Breast epithelium (tissue), 4 donors: ENCODE measurements at places on chromosomes 3 and 15. TPM values are rescaled to one million over a fixed set of nuclear protein-coding genes. Genes with fewer than 3 reads are reported as not detected.

PCLAF gene
- total RNA-seq = 0.59 TPM

SOX2 gene
- under 0.01 TPM for total RNA-seq

HMCES gene
- total RNA-seq = 32.3 TPM

EPB42 gene
- 0.29 TPM for total RNA-seq

ILDR1 gene
- total RNA-seq = 5.9 TPM

SGO1 gene
- not detected for total RNA-seq

FSD2 gene
- total RNA-seq = not detected

LINGO1 gene
- total RNA-seq = 1.2 TPM

DNA sequence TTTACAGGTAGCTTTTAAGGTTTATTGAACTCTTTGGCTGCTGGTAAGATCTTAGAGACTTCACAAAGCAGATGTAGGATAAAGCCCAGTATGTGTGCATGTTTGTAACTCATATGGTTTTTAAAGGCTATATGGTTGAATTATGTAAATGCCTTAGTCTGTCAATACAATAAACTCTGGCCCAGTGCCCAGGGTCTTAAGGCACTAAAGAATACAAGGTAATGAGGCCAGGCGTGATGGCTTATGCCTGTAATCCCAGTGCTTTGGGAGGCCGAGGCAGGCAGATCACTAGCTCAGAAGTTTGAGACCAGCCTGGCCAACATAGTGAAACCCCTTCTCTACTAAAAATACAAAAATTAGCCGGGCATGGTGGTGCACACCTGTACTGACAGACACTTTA is 170.3 kb upstream of the CGNL1 start:
- no peak overlapping the region for H3K27ac ChIP-seq
- H3K27me3 ChIP-seq = no peaks in the 10 kb centered on the region
- no peak overlapping the region for H3K4me3 ChIP-seq

DNA sequence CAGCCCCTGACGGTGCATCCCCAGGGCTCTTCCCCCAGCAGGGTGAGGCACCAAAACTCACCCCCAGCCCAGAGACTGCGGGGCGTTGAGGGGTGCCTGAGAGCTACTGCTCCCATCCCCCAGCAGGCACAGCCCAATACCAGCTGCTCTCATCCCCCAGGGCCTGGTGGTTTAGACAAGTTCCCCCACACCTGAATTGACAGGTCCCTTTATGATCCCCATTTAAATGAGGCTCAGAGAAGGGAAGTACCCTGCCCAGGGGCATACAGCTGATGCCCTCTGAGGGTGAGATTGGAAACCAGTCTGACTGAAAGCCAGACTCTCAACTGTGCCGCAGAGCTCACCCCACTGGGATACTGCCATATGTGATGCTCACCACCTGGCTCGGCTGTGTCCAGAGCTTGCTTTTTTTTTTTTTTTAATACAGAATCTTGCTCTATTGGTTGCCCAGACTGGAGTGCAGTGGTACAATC is 20.1 kb downstream of the DUSP7 start:
- H3K27ac ChIP-seq = no peak overlapping the region
- H3K36me3 ChIP-seq = no peaks in the 10 kb centered on the region
- DNase-seq = no peak
- peaks cover 12% of the 10 kb centered on the region for H3K4me1 ChIP-seq

DNA sequence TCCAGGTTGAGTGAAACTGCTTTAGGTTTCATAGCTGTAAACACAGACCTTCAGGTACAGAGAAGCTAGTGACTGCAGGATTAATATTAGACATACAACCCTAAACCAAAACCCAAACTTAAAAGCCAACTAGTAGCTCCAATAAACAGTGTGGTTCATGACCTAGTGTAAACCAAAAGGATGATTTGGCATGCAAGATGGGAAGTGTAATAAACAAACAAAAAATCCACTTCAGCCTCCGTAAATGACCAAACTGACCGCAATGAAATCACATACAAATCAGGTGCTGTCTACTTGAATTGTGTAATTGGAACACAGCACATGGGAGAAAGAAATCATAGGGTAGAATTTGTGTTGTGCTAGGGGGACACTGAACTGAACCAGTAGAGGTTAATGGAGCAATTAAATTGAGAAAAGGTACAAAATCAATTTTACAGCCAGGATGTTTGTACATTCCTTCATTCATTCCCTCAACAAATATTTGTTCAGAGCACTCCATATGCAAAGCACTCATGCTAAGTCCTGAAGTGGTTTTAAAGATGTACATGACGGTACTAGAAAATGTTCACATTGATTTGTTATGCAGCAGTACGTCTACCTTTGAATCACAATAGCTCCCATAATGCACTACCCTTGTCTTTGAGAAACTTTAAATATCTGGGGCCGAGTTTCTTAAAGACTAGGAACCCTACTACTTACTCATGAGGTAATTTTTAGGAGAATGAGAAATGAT is 21.4 kb upstream of the CHST2 start:
- H3K27ac ChIP-seq = no peak overlapping the region
- H3K27me3 ChIP-seq = no peaks in the 10 kb centered on the region
- DNase-seq = no peak
- no peak overlapping the region for H3K4me3 ChIP-seq

DNA sequence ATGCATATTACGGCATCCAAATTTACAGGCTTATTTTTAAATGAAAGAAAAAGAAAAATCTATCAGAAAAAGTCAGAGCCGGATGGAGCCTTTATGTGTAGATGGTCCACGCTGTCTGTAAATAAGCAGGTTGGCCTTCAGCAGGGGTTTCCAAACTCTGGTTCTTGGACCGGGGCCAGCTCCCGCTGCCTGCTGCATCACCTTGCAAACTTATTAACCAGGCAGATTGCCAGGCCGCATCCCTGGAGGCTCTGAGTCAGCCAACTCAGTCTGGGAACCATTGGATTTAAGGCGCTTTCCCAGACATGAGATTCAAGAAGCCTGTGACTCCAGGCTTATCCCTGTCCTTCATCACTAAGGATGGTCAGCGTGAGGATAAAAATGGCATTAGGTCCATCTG is 212.4 kb downstream of the OPA1 start:
- DNase-seq = peak; percentile 92
- no peaks in the 10 kb centered on the region for H3K27me3 ChIP-seq
- H3K27ac ChIP-seq = no peak overlapping the region
- H3K4me3 ChIP-seq = no peak overlapping the region
- no peaks in the 10 kb centered on the region for H3K4me1 ChIP-seq
- H3K36me3 ChIP-seq = no peaks in the 10 kb centered on the region

DNA sequence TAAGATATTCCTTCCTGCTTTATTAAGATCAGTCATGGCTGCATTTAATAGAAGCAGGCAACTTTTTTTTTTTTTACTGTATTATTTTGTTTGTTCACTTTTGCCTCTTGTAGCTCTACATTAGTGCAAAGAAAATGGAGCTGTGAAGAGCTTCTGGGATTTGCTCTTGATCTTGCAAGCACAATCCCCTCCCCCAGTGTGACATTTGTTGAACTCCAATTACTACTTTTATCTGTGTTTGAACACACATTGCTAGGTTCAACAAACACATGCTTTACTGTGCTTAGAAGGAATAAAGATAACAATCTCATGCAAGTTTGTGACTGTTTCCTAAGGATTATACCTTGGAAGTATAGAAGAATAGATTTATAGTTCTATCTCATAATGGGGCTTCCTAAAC is 648.8 kb downstream of the NLGN1 start:
- no peak overlapping the region for H3K4me3 ChIP-seq
- H3K36me3 ChIP-seq = no peaks in the 10 kb centered on the region
- no peaks in the 10 kb centered on the region for H3K27me3 ChIP-seq
- no peak overlapping the region for H3K27ac ChIP-seq
- DNase-seq = no peak

DNA sequence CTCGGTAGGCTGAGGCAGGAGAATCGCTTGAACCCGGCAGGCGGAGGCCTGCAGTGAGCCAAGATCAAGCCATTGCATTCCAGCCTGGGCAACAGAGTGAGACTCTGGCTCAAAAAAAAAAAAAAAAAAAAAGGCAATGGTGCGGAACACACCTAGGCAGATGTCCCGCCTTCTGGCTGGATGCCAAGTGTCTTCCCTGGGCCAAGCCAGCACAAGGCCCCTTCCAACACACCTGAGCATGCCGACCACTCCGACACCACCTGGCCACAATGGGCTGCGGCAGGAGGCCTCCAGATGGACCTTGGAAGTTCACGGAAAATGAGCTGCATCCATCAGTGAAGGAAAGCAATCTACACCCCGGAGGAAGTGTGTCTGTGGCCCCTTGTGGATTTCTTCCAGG is 19.0 kb downstream of the NUP210 start:
- no peaks in the 10 kb centered on the region for H3K27me3 ChIP-seq
- H3K4me1 ChIP-seq = no peaks in the 10 kb centered on the region
- no peak for DNase-seq
- no peak overlapping the region for H3K4me3 ChIP-seq
- no peaks in the 10 kb centered on the region for H3K36me3 ChIP-seq

GRCh38 chr3:196120291-196120951 is 38.5 kb upstream of the TFRC start:
- H3K27me3 ChIP-seq = no peaks in the 10 kb centered on the region
- no peak overlapping the region for H3K27ac ChIP-seq
- H3K36me3 ChIP-seq = no peaks in the 10 kb centered on the region
- H3K4me3 ChIP-seq = no peak overlapping the region

GRCh38 chr3:108331792-108332191 is 35.4 kb downstream of the HHLA2 start:
- H3K4me3 ChIP-seq = no peak overlapping the region
- H3K36me3 ChIP-seq = no peaks in the 10 kb centered on the region
- H3K4me1 ChIP-seq = no peaks in the 10 kb centered on the region
- H3K27me3 ChIP-seq = no peaks in the 10 kb centered on the region
- H3K27ac ChIP-seq = no peak overlapping the region

- no peaks in the 10 kb centered on the region for H3K4me1 ChIP-seq
- no peaks in the 10 kb centered on the region for H3K36me3 ChIP-seq
- H3K27ac ChIP-seq = no peak overlapping the region
- no peaks in the 10 kb centered on the region for H3K27me3 ChIP-seq
- no peak overlapping the region for H3K4me3 ChIP-seq
These were observed 24.1 kb upstream of the MITF start for GRCh38 chr3:69715204-69715603.

DNA sequence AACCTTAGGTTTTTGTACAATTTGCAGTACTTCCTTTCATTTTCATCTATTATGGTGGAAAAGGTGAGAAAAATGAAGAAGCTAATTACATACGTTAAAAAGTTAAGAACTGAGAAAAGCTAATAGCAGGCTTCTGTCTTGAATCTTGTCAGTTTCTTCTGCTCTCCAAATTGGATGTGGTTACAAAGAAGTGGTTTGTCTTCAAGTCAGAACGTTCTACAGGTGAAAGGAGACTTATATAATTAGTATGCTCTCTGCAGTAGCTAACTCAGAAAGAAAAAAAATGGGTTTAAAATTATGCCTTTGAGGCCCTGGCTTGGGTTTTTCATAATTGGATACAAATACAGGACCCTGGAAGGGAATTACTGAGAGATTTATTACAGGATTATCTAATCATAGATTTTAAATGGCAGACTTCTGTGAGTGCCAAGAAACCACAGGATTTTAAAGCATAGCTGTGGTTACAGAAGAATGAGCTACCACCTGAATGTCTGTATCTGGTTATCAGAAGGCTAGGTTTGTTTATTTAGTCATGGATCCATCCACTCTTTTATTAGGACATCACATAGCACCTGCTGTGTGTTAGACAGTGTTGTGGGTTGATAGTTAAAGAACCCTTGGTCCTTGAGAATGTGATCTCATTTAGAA is 528.1 kb upstream of the MCTP2 start:
- no peaks in the 10 kb centered on the region for H3K36me3 ChIP-seq
- no peaks in the 10 kb centered on the region for H3K4me1 ChIP-seq
- no peaks in the 10 kb centered on the region for H3K27me3 ChIP-seq
- no peak for DNase-seq
- no peak overlapping the region for H3K27ac ChIP-seq

- no peak for DNase-seq
- H3K27ac ChIP-seq = no peak overlapping the region
- H3K36me3 ChIP-seq = no peaks in the 10 kb centered on the region
- no peak overlapping the region for H3K4me3 ChIP-seq
- H3K4me1 ChIP-seq = no peaks in the 10 kb centered on the region
These were observed 923.7 kb downstream of the EPHA3 start for GRCh38 chr3:90031121-90031520.
